Stimulated activated CD8-positive, alpha-beta memory T cell treated with anti-CD3 and anti-CD28 coated beads, Interleukin-2, amount 100 ng/mL, for 1 hour (primary cell): ENCODE measurements at places on chromosomes 3 and 15.

DNA sequence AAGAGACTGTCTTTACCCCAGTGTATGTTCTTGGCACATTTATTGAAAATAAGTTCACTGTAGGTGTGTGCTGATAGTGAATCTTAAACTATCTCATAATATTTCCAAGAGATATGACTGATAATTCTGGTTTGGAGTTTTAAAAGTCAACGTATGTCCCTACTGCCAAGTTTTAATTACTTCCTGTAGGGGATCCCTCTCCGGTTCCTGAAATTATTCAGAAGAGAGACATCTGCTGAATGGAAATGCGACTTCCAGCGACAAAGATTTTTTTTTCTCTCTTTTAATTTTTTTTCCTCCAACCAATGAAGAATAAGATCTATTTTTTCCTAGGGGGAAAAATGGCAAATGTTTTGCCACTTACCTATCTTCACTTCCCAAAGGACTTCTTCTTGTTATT, 498.9 kb upstream of the TGFBR2 start:
- DNase-seq = no peak

- DNase-seq = no peak
Observed at GRCh38 chr3:149941186-149941585, 29.5 kb downstream of the PFN2 start.

GRCh38 chr3:196688349-196688748, 23.7 kb downstream of the CEP19 start:
- DNase-seq = no peak

DNA sequence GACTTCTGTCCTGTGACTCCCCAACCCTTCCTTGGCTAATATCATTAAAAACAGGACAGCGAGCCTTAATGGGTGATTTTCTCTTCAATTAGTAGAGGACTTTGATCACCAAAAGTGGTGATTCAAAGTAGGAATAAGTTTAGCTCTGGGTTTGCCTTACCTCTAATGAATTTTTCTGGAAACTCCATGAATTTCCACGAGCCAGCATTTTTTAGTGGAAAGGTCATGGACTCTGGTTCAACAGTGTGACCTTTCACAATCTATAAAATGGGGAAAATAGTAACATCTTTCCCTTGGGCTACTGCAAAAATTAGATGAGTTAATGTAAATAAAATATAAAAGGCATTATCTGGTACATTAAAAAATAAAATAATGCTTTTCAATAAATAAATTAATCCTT, 417.8 kb upstream of the NR2F2 start:
- no peak for DNase-seq

DNA sequence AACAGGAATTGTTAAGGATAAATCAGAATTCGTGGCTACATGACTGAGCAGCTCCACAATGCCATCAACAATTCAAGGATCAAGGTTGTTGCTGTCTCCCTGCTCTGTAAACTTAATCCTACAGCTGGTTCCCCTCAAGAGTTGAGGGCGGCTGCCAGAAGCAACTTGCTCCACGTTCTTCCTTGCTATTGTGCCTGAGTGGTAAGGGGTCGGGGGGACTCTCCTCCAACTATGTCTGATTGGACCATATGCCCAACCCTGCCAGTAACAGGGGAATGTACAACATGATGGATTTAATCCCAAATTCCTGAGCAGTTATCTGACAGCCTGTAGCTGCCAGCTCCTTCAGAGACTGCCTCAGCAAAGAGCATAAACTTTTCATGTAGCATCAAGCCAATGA, 37.9 kb upstream of the MECOM start:
- DNase-seq = no peak

DNA sequence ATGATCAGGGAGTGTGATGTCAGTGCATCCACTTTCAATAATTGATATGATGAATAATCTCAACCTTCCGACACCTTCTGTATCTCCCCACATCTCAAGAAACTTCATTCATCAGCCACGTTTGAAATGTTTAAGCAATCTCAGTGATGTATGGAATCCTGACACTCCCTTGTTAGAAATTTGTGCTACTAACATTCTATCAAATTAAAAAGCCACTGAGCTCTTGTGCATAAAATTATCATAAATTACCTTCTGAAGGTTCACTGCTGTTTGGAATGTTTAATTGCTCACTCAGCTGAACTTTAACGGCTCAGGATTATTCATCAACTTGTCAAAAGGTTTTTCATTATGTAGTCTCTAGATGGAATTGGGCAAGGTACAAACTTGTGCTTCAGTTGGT, 108.4 kb upstream of the DPH6 start:
- DNase-seq = no peak

- no peak for DNase-seq
Observed at GRCh38 chr3:53337167-53337940, 10.0 kb downstream of the DCP1A start.

DNA sequence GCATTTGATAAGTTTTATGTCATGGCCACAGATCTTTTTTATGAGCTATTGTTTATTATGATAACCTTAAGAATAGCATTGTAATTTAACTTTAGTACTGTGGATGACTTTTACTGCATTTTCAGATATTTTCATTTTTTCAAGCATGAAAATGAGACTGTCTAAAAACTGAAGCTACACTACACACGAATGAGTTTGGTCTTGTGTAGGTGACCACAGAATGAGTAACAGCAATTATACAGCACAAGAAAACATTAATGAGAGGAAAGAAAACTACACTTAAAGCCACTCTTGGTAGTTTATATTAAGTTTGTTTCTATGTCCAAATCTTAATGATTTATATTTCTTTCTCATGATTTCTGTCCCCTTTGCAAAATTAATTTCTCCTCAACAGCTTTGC, 809.2 kb downstream of the NAALADL2 start:
- DNase-seq = no peak
